Smooth muscle cell of the brain vasculature (primary cell): ENCODE measurements at places on chromosomes 2 and 18.

DNA sequence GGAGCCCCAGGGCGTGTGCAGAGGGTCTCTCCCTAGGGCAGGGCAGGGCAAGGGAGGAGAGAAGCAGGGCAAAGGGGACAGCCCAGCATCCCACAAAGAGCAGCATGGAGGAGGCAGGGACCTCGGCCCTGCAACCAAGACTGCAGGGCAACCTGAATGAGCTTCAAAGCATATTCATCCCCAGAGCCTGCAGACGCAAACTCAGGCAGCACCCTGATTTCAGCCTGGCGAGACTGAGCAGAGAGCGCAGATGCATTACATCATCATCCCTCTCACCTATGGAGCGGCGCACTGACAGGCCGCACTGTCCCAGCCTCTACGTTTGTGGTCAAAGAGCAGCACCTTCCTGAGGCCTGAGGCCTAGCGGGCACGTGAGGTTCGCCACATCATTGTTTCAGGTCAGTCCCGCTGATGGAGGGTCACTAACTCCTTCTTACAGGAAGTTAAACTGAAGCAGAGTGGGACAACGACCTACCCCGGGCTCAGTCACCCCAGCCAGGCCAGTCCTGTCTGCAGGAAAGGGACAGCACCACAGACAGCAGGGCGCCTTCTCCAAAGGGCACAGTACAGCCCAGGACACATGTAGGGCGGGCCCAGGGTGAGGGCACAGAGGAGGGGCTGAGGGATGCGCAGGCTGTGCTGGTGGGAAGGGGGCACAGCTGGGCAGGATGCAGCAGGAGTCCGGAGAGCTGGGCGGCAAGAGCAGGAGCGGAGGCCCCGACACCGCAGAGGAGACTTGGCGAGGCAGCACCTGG is 67.2 kb upstream of the RAB6C start:
- DNase-seq = no peak

GRCh38 chr2:128026448-128027277 is 1.2 kb downstream of the SAP130 start:
- no peak for DNase-seq

DNA sequence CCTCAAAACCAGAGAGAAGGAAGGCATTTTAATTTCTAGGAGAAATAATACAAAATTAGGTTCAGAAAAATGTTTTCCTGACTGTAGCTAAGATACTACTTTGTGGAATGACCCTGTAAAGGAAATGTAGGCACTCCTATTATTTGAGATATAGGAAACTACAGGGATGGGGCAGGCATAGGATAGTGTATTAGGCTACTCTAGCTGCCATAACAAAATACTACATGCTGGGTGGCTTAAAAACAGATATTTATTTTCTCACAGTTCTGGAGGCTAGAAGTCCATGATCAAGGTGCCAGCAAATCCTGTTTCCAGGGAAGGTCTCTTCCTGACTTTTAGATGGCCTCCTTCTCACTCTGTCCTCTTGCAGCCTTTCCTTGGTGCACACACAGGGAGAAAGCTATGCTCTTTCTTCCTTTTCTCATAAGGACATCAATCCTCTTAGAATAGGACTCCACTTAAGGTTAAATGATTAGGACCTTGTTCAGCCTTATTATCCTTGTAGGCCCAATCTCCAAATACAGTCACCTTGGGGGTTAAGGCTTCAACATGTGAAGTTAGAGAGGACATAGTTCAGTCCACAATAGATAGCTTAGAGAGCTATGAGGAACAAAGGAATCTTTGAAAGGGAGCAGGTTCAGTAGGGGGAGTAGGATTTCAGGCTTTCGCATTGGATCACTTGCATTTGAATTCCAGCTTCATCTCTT is 14.0 kb upstream of the CAVIN2 start:
- DNase-seq = no peak

DNA sequence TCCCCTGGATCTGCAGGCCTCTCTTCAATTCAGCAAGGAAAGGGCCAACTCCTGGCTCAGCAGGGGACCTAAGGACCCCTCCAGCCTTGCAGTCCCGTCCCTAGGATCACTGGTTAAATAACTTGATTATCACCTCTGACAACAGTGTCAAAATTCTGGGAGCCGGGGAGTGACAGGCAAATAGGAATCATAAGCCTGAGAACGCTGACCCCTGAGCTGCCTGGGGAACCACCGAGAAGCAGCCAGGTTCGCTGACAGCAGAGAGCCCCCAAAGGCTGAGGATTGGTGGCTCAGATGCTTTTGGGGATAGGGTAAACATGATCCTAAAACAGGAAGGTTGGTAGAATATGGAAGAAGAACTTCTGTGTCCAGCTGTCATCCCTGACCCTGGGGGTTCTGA is 17.5 kb upstream of the TNS1 start:
- DNase-seq = no peak

DNA sequence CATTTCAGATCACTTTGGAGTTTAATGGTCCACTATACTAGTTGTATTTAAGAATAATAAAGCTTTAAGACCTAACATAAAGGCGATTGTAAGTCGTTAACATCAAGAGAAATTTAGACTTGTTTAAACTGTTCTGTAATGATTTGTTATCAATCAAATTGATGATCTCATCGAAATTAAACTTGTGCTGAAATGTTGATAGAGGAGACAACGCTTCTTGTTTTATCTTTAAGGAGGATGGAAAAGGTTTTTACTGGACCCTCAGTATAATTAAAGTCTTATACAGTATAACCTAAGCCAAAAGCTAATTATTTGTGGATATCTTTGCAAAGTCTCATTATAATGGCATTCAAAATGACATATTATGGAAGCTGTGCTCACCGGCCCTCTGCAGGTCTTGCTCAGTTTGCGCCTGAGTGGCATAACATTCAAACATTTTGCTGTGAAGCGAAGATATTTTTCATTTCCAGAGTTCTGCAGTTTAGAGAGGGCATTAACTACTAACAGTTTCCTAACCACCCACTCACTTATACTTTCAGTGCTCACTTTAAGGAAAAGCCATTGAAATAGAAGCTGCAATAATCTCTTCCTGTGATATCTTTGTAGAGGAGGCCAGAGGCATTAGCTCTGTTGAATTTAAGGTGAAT is 1.4 kb upstream of the SERTAD2 start:
- DNase-seq = no peak

- no peak for DNase-seq
These were observed 65.7 kb upstream of the PARD3B start for GRCh38 chr2:204479557-204479956.

- no peak for DNase-seq
These were observed 1.6 kb downstream of the ZNF516 start for GRCh38 chr18:76493213-76494161.

DNA sequence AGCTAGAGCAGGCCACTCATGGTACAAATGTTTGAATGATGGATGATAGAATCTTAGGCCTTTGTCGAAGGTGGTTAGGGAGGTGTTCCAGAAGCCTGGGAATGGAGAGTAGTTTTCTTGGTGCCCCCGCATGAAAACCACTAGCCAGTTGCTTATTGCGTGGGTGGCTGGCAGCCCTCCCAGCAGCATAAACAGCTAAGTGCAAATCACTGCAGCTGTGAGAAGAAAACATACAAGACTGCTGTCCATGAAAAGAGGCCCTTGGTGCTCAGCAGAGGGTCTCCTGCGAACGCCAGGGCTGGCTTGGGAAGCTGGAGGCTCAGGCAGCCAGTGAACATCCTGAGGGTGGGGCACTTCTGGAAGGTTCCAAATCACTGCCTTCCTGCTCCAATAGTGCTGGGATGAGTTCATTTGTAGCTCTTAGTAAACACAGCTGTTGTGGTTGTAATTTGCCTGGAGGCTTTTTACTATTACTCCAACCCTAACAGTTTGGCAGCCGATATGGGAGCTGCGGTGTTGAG is 118.8 kb downstream of the MGAT5 start:
- DNase-seq = no peak

- DNase-seq = no peak
These were observed 85.8 kb upstream of the XIRP2 start for GRCh38 chr2:166802475-166802874.

DNA sequence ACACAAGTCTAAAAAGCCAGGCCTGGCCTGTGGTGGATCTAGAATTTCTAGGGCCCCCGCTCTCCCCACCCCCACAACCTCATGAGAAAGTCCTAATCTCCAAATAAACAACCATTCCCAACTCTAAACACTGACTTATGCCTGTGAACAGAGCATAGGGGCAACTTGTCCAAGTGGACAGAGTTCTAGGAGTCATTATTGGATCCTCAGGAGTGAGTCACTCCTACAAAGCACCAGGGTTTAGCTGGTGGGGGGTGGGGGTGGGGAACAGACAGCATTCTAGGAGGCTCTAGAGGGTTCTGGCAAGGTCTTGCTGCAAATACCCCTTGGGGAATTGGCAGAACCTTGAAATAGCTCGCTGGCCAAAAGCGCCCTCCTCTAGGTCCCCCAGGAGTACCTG is 83.3 kb downstream of the ZCCHC2 start:
- no peak for DNase-seq

GRCh38 chr2:140586379-140586778 is 1544.4 kb downstream of the LRP1B start:
- DNase-seq = no peak

DNA sequence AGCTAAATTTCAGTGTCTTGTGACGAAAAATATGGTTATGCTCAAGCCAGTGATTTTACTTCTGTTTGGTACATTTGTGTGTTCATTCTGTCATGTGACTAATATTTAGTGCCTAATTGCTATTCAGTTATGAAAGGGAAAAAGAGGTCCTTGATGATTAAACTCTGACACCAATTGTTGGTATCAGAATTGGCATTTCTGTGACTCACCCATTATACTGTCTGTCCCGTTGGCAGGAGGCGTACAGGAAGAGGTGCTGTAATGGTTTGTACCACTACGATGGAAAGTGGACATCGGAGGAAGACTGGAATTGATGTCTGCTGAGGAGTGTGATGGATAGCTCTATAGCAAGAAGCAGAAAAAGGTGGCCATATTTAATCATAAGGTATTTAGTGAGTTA is 310.4 kb upstream of the CCDC68 start:
- DNase-seq = no peak

GRCh38 chr2:176035013-176035691 is 33.1 kb upstream of the LNPK start:
- no peak for DNase-seq

GRCh38 chr2:17667898-17668297 is 85.7 kb downstream of the SMC6 start:
- no peak for DNase-seq

- peak; percentile 26 for DNase-seq
These were observed 489.9 kb downstream of the NYAP2 start for GRCh38 chr2:225889452-225889851.

GRCh38 chr2:20990442-20991430 is 53.1 kb downstream of the APOB start:
- no peak for DNase-seq

DNA sequence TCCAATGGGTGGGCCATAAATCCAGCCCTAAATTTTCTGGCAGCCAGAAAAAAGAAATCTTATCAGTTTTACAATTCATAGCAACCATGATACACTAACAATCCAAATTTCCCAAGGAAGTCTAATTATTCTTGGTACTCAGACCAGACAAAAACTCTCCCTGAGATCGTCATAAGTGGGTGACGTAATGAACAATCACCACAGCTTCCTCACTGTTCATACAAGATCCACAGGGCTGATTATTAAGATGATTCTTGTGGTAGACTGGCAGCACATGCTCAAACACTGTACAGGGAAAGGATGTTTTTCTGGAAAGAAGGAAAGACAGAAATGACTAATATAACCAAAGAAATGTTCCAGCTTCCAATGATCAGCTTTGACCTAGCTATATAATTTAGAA is 178.3 kb upstream of the CRIM1 start:
- no peak for DNase-seq

- no peak for DNase-seq
These were observed 32.9 kb upstream of the TMEM177 start for GRCh38 chr2:119646149-119646548.

- no peak for DNase-seq
These were observed 732 bp upstream of the ANXA4 start for GRCh38 chr2:69741229-69741574.

DNA sequence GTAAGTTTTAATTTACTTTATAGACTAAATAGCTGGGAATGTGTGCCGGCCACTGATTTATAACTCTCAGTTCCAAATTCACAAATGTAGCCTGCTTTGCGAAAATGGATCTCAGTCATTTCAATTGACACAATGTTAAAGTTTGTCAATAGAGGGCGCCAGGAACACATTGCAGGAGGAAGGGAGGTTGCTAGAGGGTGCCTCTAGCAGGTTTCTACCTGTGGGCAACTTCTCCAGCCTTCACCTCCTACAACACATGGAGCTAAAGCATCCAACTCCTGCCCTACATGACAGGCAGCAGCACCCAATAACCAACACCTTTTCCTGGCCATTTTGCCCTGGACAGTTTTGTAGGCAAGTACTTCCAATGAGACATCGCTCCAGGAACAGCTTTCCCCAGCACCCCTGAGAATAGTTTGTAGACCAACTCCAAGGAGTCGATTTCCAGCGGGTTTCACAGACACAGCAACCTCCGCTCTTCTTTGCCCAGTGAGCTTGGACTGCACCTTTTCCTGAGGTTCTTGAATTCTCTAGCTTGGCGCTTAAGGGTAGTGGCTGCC is 784.8 kb upstream of the CDH2 start:
- peak; percentile 2 for DNase-seq

DNA sequence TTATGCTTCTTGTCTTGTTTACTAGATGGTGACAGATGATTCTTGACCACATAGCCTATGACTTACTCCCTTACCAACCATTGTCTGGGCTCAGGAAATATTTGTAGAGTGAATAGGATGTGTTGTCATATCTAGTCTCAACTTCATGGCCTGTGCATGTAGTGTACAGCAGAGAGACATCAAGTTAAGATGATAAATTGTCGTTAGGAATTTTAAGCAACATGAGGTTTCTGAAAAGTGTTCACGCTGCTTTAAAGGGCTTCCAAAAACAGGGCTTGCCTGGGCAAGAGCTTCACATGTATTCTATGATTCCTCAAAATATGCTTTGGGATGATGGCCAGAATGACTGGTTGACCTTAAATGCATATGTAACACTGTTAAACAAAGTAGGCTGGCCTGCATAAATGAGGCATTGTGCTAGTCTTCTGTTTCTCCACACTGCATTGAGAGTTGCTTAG is 424.0 kb downstream of the RND3 start:
- DNase-seq = no peak

GRCh38 chr18:63686871-63687270 is 15.9 kb upstream of the SERPINB11 start:
- DNase-seq = no peak

DNA sequence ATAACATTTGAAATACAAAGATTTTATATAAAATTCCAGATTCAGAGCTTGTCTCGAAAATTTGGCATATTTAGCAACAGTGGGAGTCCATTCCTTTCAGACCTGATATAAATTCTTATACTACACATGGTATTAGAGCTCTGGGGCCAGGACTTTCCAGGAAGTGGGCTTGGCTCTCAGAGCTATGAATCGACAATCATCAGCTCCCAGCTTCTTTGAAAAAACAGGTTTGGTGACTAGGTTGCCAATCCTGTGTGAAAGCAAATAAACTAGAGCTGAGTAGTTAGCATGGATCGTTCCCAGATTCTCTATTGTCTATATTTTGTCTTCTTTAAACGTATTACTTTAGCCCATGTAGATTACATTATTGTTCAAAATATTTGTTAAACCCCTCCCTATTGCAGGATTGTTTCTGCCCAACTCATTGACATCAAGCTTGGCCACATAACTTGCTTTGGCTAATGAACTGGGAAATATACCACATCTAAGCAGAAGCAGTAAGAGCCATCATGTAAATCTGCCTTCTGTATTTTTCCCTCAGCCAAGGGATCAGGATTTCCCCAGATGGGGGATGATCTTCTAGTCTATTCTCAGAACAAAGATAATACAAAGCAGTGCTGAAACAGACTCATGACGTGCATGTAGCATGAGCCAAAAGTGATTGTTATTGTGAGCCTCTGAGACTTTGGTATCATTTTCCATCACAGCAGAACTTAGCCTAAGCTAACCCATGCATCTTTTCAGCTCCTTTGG is 105.4 kb downstream of the KCNH7 start:
- no peak for DNase-seq
